ENCODE measurements at places on chromosomes 1 and 21.

DNA sequence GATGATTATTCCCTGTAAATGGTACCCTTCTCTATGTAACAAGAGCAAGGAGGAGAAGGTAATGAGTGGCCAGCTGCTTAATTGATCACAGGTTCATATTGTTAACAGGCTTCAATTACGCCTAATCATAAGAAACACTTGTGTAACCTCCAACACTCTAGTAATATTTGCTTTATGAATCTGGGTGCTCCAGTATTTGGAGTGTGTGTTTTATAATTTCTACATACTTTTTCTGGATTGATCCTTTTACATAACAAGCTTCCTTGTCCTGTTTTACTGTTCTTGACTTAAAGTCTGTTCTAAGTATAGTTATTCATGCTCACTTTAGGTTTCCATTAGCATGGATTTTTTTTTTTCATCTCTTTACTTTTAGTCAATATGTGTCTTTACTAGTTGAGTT is 984.2 kb downstream of the AMY1C start:
- H3K27ac ChIP-seq: no peak overlapping the region
- H3K27me3 ChIP-seq: no peaks in the 10 kb centered on the region
- H3K4me1 ChIP-seq: no peaks in the 10 kb centered on the region
- H3K36me3 ChIP-seq: no peaks in the 10 kb centered on the region
- H3K4me3 ChIP-seq: no peak overlapping the region

- no peak for DNase-seq
- no peak overlapping the region for H3K27ac ChIP-seq
- H3K4me3 ChIP-seq: no peak overlapping the region
- no peaks in the 10 kb centered on the region for H3K4me1 ChIP-seq
- peaks cover 11% of the 10 kb centered on the region for H3K27me3 ChIP-seq
Observed at GRCh38 chr21:45944601-45945000, 37.0 kb upstream of the COL6A1 start.

GRCh38 chr1:179955287-179955680 is 674 bp downstream of the CEP350 start:
- H3K27ac ChIP-seq: peak overlapping the region; percentile 92
- H3K4me1 ChIP-seq: peaks cover 61% of the 10 kb centered on the region
- no peaks in the 10 kb centered on the region for H3K36me3 ChIP-seq
- no peak for DNase-seq

DNA sequence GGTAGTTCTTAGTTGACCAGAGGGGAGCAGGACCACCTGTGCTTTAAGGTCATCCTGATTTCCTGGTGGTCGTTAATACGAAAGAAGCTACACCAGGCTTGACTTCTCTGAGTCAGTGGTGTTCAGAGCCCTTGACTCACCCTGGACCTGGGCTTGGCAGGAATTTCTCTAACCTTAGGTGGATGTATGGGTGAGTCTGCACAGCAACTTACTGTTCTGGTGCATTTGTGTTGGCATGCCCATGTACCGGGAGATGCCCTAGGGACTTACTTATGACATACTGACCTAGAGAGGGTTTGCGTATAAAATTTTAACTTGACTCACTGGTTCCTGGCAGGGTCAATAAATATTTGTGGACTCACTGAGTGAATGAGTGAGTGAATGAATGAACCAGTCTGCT is 304.6 kb downstream of the DISC1 start:
- no peak for DNase-seq
- no peaks in the 10 kb centered on the region for H3K4me1 ChIP-seq
- H3K36me3 ChIP-seq: no peaks in the 10 kb centered on the region

DNA sequence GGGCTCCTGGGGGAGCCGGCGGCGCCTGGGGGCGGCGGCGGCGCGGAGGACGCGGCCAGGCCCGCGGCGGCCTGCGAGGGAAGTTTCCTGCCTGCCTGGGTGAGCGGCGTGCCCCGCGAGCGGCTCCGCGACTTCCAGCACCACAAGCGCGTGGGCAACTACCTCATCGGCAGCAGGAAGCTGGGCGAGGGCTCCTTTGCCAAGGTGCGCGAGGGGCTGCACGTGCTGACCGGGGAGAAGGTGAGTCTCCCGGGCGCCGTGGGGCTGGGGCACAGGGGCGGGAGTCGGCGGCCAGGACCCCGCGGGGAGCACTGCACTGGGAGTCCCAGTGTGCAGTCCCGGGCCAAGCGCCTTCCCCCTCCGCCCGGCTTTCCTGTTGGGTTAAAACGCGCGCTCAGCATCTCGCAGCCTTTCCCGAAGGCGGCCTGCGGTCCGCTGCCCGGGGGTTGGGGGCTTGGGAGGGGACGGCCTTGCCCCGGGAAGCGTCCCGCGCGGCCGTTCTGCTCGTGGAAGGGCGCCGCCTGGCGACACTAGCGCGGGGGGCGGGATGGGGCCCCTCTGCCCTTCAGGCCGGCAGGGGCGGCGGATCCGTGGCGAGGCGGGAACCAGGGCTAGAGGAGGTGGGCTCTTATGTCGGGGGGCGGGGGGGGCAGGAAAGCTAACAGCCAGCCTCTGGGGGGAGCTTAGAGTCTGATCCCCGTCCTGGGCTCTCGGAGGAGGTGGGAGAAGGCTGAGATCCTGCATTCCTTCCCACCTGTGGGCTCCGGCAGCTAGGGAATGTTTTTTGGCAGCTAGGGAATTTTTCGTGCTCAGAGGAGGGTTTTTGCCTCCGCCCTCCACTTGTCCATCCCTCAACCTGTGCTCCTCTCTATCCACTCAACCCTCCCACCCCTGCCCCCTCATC is 1.1 kb downstream of the HUNK start:
- DNase-seq: peak; percentile 12
- no peaks in the 10 kb centered on the region for H3K36me3 ChIP-seq
- no peak overlapping the region for H3K27ac ChIP-seq
- peak overlapping the region; percentile 69 for H3K4me3 ChIP-seq
- peaks cover 68% of the 10 kb centered on the region for H3K27me3 ChIP-seq
- H3K4me1 ChIP-seq: peaks cover 5% of the 10 kb centered on the region

- no peaks in the 10 kb centered on the region for H3K4me1 ChIP-seq
- no peaks in the 10 kb centered on the region for H3K27me3 ChIP-seq
- H3K4me3 ChIP-seq: no peak overlapping the region
- DNase-seq: no peak
- no peaks in the 10 kb centered on the region for H3K36me3 ChIP-seq
Observed at GRCh38 chr1:237258871-237259270, 216.9 kb downstream of the RYR2 start.

GRCh38 chr1:10779201-10779600 is 17.2 kb downstream of the CASZ1 start:
- DNase-seq: no peak
- H3K36me3 ChIP-seq: no peaks in the 10 kb centered on the region
- H3K4me3 ChIP-seq: no peak overlapping the region
- H3K27me3 ChIP-seq: no peaks in the 10 kb centered on the region

DNA sequence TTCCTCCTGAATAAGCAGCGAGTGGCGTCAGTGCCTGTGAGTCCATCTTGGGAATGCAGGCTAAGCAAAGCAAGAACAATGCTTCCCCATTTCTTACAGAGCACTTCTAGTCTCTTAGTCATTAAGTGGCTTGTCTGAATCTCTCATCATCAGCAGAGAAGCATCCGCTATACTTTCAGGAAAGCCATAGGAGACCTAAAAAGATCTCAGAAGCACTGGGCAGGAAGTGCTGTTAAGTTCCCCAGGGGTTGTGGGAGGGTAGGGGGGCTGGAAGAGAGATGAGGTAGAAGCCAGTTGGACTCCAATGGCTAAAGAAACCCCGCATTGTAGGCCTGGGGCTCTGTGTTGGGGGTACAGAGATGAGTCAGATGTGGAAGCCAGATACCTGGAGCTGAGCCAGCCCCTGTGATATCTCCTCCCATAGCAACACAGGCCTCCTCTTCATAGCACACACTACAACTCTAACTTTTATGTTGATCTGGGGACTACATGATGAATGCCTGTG is 44.9 kb downstream of the SYT6 start:
- H3K27me3 ChIP-seq: peaks cover 5% of the 10 kb centered on the region
- no peaks in the 10 kb centered on the region for H3K36me3 ChIP-seq
- H3K4me1 ChIP-seq: peaks cover 4% of the 10 kb centered on the region
- no peak overlapping the region for H3K27ac ChIP-seq
- no peak for DNase-seq

DNA sequence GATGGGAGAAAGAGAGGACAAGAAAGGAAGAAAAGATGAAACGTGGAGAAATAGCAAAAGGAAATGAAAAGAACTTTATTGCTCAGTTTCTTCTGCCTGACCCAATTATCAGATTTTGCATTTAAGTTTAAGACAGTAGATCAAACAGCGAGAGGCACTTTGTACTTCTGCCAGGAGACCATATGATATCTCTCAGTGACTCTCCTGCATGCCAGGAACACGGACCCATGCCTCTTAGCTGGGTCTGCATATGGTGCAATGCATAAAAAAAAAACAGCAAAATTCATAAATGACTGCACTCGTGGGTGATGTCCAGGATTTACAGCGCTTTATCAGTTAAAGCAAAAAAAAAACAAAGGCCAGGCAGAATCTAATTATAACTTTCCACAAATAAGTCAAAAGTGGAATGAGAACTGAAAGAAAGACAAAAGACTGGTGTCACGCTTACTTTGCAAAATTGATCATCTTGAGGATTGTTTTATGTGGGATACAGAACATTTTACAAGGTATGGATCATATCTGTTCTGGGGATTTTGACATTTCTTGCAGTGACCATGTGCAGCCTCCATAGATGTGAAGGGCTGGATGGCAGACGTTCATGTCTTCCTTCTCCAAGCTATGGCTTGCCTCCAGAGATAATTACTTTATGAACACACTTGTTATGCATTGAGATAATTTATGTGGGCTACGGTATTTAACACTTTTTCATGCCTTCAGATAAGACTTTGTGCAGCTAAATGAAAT is 79.5 kb downstream of the RUNX1 start:
- peaks cover 62% of the 10 kb centered on the region for H3K4me1 ChIP-seq
- H3K4me3 ChIP-seq: peak overlapping the region; percentile 65
- peaks cover 67% of the 10 kb centered on the region for H3K36me3 ChIP-seq
- no peaks in the 10 kb centered on the region for H3K27me3 ChIP-seq
- peak overlapping the region; percentile 95 for H3K27ac ChIP-seq
- DNase-seq: no peak
